ENCODE measurements at places on chromosomes 5 and 9.

- no peak for DNase-seq
These were observed 297.6 kb downstream of the NTRK2 start for GRCh38 chr9:84966876-84967830.

GRCh38 chr5:61167382-61167781 is 5.1 kb upstream of the SMIM15 start:
- no peak for DNase-seq

DNA sequence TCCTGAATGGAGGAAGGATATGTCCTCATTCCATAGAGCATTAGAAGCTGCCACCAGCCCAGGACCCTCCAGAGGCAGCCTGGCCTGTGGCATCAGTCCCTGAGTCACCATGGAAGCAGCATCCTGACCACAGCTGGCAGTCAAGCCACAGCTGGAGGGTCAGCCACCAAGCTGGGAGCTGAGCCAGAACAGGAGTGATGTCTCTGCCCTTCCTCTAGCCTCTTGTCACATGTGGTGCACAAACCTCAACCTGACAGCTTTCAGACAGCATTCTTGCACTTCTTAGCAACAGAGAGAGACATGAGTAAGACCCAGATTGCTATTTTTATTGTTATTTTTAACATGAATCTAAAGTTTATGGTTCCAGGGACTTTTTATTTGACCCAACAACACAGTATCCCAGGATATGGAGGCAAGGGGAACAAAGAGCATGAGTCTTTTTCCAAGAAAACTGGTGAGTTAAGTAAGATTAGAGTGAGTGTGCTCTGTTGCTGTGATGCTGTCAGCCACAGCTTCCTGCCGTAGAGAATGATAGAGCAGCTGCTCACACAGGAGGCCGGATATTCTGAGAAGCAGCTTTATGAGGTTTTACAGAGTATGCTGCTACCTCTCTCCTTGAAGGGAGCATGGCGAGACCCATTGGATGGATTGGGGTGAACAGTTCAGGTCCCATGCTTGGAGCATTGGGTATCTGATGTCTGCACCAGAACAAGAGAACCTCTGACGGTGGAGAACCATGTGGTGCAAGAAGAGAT is 13.0 kb upstream of the CYFIP2 start:
- peak; percentile 81 for DNase-seq

GRCh38 chr5:95941756-95942155 is 19.9 kb downstream of the ELL2 start:
- no peak for DNase-seq

DNA sequence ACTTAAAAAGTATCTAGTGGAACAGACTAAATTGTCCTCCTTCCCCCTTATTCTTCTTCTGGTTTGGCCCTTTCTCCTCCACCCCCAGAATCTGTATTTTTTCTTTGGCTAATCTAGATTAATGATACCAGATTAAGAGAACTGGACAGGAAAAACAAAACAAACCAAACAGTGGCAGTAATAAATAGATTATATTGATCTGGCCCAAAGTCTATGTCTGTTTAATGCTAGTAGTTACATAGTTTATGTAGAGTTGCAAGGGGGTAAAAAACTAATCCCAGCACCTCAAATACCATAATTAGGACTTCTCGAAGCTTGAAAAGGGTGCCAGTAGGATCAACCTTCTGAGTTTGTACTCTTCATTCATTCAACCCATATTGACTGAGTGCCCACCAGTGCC is 104.5 kb downstream of the ARL15 start:
- DNase-seq: no peak

GRCh38 chr9:113963017-113963620 is 87.0 kb downstream of the ZNF618 start:
- DNase-seq: no peak

- DNase-seq: no peak
These were observed 42.3 kb upstream of the NOTCH1 start for GRCh38 chr9:136587944-136588662.

DNA sequence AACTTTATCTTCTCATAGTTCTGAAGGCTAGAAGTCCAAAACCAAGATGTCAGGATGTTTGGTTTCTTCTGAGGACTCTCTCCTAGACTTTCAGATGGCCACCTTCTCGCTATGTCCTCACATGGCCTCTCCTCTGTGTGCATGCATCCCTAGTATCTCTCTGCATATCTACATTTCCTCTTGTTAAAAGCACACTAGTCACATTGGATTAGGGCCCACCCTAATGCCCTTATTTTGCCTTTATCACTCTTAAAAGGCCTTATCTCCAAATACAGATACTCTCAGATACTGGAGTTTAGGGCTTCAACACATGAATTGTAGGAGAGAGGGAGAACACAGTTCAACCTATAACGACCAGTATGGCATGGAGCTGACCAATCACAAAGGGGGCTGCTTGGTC is 151.7 kb downstream of the PRELID2 start:
- DNase-seq: no peak

DNA sequence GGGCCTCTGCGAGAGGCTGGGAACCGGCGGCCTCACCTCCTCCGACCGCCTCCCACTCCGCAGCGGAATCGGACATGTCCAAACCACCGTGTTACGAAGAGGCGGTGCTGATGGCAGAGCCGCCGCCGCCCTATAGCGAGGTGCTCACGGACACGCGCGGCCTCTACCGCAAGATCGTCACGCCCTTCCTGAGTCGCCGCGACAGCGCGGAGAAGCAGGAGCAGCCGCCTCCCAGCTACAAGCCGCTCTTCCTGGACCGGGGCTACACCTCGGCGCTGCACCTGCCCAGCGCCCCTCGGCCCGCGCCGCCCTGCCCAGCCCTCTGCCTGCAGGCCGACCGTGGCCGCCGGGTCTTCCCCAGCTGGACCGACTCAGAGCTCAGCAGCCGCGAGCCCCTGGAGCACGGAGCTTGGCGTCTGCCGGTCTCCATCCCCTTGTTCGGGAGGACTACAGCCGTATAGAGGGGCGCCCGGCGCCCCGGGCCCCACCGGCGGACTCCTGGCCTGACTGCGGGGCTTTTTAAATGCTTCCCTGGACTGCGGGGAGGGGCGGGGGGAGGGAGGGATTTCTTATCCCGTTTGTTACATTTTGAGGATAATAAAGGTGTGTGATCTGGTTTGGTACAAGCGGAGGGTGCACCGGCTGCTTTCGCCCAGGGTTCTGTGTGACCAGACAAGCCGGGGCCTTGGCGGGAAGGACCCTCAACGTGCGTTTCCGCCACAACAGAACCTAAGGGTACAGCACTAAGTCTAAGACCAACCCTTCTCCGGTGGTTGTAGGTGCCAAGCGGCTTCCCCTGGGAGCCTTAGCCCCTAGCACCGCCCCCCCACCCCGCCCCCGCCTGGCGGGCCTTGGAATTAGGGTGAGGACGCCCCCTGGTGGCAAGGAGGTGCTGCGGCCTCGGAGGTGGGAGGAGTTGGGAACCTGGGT is 9.3 kb downstream of the PRR7 start:
- DNase-seq: peak; percentile 81

DNA sequence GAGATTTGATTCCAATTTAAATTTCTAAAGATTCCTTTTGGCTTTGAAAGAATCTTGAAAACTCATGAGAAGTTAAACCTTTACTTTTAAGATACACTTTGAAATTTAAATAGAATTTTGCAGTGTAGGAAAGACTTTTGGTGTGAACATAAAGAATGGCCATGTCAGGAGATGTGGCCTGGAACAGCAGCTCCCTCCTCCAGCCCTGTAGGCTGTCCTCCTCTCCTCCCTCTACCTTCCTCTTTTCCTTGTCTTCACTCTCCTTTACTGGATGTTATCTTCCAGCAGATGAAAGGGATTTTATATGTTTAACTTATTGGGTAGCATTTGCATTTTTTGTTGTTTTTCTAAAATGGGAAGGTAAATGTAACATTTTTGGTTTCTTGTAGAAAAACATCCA is 18.9 kb downstream of the ASPN start:
- no peak for DNase-seq

DNA sequence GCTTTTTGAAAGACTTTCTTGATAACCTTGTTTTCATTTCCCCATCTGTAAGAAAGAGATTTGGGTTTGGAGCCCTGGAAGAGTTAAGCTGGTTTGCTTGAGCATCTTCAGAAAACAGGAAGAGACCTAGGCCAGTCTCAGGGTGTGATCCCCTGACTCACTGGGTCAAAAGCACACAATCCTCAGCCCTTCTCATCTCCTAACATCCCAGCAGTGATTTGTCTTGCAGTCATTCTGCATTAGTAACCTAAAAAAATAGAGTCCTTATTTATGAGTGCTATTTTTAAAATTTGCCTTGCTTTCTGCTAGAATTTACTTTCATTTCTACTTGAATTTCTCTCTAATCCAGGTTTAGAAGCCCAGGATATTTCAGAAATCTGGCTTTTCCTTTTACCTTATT is 16.4 kb upstream of the ARSB start:
- no peak for DNase-seq

GRCh38 chr5:76604838-76605237 is 18.4 kb downstream of the F2RL2 start:
- no peak for DNase-seq

GRCh38 chr5:14109041-14109747 is 33.9 kb upstream of the TRIO start:
- no peak for DNase-seq

GRCh38 chr5:158820891-158821290 is 278.8 kb downstream of the EBF1 start:
- no peak for DNase-seq

DNA sequence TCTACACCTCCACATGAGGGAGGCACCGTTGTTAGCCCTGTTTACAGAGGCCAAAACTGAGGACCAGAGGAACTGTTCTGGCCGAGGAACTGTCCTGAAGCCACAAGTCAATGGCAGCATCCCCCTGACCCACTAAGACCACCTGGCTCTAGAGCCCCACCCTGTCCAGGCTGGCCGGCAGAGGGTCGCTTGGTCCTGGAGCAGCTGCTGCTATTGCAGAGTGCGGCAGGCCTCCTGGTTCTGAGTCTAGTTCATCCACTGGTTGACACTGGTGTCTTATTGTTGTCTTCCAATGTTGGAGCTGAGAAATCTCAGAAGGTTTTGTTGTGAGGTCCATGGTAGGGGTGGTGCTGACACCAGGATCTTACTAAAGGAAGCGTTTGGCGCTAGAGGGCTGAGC is 26.6 kb upstream of the ANGPTL2 start:
- DNase-seq: no peak

DNA sequence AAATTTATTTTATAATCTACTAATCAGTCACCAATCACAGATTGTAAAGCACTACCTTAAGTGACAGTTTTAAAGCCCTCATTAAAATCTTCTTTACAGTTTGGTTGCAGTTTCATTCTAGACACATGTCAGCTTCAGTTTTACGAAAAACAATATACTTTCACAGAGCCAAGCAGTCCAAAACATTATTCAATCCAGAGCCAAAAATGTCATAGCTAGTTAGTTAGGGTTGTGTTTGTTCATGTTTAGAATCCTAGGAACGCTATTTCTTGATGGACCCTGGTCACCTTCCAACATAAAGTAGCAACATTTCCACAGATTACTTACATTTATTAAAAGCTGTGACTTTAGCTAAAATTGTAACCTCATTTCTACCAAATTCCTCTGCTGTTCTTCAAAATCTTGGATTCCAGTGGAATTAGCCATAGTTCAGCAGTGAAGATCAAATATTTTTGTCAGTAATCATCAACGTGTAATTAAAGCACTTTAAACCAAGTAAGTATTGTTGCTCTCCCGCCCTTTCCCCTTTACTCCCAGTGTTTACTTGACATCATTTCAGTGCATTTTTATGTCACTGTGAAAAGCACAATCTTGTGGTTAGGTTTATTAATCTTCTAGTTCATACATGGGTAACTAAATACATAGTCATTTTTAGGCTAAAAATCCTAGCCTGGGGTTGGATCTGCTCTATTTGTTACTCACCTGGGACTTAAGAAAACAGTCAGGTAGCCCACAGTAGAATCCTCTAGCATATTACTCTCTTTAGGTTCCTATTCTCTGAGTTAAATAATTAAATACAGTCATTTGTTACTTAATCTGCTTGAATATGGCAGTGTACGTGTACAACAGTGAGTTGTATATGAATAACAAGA is 74.3 kb downstream of the NIPBL start:
- no peak for DNase-seq

DNA sequence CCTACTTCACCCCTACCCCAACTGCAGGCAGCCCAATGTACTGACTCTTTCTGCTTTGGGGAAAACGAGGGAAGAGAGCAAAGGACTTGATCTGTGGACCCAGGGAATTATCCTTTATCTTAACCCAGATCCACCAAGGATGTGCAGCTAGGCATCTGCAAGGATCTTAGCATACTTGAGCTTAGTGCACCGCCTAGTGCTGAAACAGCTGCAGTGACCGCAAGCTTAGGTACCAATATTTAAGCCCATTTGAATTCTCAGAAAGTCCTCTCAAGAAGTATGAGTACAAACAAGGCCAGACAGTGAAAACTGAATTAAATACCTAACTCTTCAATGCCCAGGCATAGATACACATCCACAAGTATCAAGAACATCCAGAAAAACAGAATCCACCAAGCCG is 576.7 kb upstream of the ADAMTS16 start:
- no peak for DNase-seq

GRCh38 chr9:137301081-137301947 is 757 bp downstream of the NRARP start:
- no peak for DNase-seq

- DNase-seq: no peak
These were observed 36.3 kb upstream of the BASP1 start for GRCh38 chr5:17180864-17181723.

- DNase-seq: no peak
These were observed 278.1 kb upstream of the TNC start for GRCh38 chr9:115396071-115396529.

DNA sequence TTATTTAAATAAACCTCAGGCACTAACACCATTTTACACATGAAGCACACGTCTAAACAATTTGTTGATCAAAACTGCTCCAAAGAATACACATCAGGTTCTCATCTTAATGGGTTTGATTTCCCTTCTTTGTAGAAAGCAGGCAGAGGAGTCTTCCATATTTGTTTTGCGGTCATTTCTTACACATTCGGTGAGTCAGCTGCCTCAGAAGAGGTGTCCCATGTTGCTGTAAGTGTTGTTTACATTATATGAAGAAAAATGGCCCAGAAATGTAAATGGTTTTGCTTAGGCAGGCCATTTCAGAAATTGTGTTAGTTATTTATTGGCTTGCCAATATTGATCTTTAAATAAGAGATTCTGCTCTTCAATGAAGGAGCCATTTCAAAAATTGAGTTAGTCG is 325.8 kb downstream of the TENT4A start:
- DNase-seq: no peak

DNA sequence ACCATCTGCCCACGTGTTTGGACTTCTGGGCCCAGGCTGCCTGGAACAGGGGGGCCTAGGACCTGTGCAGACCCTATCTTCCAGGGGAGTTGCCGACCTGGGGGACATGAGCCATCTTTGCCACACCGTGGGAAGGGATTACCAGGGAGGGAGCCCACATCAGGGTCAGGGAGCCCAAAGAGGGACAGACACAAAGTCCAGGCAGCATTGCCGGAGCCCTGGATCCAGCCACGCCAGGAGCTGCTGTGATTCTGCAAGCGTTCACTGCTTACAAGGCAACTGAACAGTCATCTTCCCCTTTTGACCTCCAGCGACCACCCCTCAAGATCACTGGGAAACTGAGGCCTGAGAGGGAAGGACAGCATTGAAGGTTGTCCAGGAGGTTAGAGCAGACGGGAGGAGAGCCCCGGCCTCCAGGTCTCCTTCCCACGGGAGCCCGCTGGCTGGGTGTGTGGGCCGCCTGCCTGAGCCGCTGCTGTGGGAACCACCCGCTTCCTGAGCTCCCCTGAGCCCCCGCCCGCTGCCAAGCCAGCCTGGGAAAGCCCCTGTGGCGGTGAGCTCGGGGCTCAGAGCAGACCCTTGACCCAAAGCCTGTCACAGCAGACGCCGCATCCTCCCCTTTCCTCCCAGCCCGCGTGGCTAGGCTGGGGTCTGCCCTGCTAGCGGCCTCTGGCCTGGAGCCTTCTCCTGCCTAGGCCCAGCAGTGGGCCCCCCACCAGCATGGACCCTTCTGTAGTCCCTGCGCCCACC is 17.1 kb upstream of the NOTCH1 start:
- DNase-seq: no peak

- DNase-seq: peak; percentile 82
These were observed 6.4 kb upstream of the ST6GALNAC6 start for GRCh38 chr9:127905788-127906191.

Data from central memory CD4-positive, alpha-beta T cell (primary cell).